Hematopoietic multipotent progenitor cell treated with erythropoietin and hydrocortisone succinate and interleukin-3 and kit ligand, for 8 days (in vitro differentiated cells): ENCODE measurements at places on chromosomes 5 and 9.

DNA sequence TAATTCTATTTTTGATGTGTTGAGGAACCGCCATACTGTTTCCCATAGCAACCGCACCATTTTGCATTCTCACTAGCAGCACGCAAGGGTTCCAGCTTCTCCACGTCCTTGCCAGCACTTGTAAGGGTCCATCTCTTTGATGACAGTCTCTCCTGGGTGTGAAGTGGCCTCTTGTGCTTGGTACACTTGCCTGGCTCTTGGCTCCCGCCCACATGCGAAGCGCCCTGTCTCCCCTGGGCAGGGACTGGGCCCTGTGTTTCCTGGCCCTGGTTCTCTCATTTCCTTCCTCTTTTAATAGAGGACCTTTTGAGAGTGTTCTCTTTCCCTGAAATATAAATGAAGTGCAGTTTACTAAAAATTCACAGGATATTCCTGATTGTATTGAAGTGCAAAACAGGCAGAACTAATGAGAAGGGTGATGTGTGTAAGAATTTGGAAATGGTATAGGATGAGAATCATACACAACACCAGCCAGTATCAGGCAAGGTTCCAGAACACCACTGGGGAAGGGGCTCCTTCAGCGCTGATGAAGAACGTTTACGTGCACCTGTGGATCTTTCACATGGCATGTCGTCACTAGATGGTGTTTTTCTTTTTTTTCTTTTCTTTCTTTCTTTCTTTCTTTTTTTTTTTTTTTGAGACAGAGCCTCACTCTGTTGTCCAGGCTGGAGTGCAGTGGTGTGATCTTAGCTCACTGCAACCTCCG lies 73.0 kb downstream of the EHMT1 start:
- DNase-seq, result no peak

DNA sequence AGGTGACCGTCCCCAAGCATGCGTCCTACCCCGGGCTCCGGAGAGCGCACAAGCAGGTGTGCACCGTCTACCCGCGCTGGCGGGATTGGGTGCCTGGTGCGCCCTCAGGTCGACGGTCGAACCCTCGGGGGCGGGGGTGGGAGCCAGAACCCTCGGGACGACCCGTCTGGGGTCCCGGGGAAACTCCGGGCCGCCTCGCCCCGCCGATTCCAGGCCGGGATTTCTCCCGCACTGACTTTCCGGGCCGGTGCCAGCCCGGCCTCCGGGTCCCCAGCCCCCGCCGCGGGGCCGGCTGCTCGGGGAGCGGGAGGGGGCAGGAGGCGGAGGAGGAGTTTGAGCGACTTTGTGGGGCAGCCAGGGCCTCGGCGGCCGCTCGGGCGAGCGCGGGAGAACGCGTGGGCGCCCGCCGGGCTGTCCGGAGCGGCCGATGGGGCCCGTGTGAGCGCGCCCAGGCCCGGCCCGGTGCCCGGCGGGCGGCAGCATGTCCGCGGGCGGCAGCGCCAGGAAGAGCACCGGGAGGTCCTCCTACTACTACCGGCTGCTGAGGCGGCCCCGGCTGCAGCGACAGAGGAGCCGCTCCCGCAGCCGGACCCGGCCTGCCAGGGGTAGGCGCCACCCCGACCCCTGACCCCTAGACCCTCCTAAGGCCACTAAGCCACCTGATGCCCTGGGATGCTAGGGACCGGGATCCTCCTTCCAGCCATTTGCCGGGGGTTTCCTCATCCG lies at the start of gene DAB2IP:
DAB2IP (plus strand) TSS at position 340 of the 726 bp plus-strand sequence; CDS start at position 482, 142 bp downstream.
- no peak for DNase-seq

GRCh38 chr9:38016375-38017135 lies 52.5 kb downstream of the SHB start:
- no peak for DNase-seq

DNA sequence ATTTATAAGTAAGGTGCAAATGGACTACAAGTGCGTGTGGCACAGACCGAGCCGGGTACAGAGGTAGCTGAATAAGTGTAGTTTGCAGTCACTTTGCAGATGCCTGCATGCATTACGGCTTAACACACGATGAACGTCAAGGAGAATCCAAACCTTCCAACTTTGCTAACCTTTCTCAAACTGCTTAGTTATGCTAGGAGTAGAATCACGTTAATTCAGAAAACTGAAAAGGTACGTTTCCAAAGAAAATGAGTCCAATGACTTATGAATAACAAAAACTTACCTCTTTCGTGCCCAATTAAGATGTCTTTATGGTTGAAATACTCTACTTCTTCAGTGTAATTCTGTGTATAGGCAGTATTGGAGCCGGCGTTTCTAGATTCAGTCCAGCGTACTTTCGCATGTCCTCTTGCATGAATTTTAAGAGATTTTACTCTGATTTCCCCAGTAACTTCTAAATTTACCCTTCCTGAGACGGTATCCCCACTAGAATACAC lies 539 bp downstream of the ARRDC3 start:
- peak; percentile 65 for DNase-seq

DNA sequence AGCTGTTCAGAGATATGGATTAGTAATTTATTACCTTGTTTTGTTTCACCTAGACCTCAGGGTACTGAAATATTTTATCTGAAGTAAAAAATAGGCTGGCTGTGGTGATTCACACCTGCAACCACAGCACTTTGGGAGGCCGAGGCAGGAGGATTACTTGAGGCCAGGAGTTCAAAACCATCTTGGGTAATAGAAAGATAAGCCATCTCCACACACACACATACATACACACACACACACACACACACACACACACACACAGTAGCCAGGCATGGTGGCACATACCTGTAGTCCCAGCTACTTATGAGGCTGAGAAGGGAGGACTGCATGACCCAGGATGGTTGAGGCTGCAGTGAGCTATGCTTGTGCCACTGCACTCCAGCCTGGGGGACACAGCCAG lies 3.7 kb downstream of the ANXA2R start:
- no peak for DNase-seq

DNA sequence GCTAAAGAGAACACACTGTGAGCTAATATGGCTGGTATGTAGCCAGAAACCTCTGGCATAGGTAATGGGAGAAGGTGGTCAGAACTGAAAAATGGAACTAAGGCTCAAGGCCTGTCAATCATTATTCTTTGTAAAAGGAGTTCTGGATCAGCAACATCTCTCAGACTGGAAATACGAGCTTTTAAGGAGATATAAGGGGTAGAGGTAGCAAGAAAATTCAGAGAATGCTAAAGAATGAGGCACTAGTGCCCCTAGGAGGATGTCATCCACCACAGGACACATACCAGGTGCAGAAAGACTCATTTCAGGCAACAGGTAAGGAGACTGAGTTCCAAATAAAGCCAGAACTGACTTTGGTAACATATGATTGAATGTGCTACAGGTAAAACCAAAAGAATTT lies 18.9 kb upstream of the MOCS2 start:
- no peak for DNase-seq

- DNase-seq, result no peak
These were observed 11.8 kb upstream of the SLC9A3 start for GRCh38 chr5:535846-536698.

- no peak for DNase-seq
These were observed 432.5 kb downstream of the GADD45G start for GRCh38 chr9:90037146-90037797.

DNA sequence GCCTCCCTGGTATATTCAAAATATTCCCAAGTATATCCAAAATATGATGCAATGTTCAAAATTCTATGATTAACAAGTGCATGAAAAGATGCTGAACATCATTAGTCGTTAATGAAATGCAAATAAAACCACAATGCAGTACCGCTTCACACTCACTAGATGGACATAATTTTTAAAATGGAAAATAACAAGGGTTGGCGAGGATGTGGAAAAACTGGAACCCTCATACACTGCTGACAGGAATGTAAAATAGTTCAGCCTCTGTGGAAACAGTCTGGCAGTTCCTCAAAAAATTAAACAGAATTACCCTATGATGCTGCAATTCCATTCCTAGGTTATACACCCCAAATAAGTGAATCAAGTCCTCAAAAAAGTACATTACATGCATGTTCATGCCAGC lies 36.1 kb upstream of the MYOT start:
- DNase-seq, result no peak

GRCh38 chr5:140982083-140982716 lies 15.9 kb downstream of the PCDHAC2 start:
- no peak for DNase-seq

GRCh38 chr9:136880651-136881050 lies 5.7 kb upstream of the TRAF2 start:
- no peak for DNase-seq

DNA sequence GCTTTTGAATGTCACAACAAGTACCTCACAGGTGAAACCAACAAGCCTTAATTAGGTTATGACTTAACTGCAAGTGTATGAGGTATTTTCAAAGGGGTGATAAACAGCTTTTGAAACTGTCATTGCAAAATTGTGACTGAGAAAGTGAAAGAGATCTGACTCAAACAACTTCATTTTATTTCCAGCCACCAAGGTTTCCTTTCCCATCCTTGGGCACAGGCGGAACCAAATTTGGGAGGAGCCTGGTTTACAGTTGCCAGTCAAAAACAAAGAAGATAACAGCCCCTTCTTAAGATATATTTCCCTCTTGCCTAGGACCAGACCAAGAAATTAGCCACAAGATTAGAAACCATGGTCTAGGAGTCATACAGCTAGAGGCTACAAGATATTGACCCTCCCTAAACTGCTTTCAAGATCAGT lies 417.1 kb downstream of the CSNK1G3 start:
- no peak for DNase-seq

GRCh38 chr5:163861670-163862069 lies 356.3 kb downstream of the MAT2B start:
- DNase-seq, result no peak

DNA sequence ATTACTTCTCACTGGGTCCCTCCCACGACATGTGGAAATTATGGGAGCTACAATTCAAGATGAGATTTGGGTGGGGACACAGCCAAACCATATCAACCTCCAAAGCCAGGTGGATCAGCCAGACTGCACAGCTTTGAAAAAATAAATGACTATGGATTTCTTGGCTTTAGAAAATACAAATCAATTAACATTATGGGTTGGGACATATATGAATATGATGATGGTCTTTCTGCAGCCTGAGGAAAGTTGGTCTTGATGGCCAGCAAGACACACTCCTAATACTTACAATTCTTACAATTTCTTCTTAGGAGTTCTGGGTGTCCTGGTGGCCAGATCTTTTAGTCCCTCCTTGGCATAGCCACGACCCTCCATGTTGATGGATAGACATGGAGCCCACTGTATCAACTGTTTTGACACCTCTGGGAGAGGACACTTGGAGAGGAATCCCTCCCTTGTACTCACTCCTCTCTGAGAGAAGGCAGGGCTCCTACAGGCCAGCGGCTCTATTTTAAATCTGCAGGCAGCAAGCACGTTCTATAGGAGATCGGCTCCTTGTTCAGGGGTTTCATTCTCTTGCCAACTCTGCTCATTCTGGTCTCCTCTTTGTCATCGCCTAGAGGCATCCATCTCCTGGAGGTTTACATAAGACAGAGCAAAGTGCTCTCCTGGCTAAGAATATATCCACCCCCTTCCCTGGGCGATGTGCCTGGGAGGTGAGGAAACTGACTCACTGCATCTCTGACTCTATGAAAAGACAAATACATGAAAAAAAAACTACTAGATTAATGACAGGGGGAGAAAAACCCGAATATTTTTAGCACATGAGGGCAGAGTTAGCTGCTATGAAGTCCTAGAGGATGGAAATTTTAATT lies 145.9 kb downstream of the CARTPT start:
- DNase-seq, result no peak

DNA sequence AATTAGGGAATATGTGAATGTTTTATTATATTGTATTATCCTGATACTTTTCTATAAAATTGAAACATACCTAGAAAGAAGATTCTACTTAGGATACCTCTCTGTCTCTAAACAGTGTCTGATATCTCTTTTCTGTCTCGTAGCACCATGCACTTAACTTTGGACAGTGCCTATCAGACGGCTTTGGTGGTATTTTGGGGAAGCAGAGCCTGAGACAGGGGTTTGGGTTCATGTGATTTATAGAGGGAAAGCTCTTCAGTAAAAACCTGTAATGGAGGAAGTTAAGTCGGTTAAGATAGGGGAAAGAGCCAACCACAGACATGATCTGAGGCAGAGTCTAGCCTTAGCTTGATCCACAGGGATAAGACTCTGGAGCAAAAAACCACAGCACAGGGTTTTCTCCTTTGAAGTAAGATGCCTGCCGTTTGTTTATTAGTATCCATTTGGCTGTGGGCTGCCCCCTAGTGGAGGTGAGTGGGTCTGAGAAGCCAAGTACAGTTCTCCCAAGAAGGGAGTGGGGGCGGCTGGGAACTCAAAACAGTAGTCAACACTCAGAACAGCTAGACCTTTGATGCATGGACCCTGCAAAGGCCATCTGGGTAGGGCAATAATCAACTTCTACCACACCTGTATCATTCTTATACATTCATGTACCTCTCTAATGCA lies 141.2 kb upstream of the ASTN2 start:
- peak; percentile 58 for DNase-seq

DNA sequence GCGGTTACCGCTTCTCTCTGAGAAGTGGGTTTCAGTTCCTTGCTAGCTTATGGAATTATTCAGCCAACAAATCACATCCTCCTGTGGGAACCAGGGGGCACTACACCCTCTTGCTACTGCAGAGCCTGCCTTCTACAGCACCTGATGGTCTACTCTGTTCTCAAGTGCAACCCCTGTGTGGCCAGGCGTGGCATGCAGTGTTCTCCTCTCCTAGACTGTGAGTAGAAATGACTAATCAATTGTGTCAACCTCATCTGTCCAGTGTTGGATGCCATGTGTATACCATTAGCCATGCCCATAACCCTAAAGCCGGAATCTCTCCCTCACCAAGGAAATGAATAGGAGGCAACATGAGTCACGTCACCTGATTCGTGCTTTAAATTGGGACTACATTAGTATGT lies 117.2 kb upstream of the LIFR start:
- no peak for DNase-seq

DNA sequence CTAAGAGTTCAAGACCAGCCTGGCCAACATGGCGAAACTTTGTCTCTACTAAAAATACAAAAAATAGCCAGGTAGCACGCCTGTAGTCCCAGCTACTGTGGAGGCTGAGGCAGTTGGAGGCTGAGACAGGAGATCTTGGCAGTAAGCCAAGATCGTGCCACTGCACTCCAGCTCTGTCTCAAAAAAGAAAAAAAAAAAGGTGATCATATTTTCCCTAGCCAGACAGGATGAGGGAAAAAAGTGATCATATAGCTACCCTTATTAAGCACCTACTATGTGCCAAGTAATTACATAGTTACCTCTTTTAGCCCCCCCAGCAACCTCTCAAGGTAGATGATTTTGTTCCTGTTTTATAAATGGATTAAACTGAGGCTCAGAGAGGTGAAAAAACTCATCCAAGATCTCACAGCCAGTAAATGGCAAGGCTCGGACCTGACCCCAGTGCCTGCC lies 18.1 kb upstream of the RPL26L1 start:
- DNase-seq, result peak; percentile 36

GRCh38 chr9:69759021-69759420 lies 790 bp downstream of the PTAR1 start:
- DNase-seq, result peak; percentile 50
